ENCODE measurements at places on chromosomes 6 and 20.

DNA sequence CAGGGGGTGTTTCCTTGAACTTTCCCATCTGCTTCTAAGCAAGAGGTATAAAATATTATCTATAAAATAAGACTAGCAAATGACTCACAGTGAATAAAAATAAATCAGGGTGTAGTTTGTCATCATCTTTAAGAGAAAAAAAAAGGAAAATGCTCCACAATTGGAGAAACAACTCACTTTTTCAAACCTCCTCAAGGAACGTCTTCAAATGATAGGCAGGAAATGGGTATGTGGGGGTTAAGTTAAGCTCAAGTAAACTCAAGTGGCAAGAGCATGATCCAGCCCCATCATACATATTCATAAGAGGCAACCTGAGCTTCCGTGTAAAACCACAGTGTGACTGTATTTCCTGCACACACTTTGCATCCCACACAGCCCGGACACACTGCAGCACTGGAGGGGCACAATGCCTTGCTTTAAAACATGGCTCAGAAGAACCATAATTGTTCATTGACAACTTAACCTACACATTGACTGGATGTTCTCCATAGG lies 58.5 kb upstream of the CEP85L start:
- no peak for DNase-seq

DNA sequence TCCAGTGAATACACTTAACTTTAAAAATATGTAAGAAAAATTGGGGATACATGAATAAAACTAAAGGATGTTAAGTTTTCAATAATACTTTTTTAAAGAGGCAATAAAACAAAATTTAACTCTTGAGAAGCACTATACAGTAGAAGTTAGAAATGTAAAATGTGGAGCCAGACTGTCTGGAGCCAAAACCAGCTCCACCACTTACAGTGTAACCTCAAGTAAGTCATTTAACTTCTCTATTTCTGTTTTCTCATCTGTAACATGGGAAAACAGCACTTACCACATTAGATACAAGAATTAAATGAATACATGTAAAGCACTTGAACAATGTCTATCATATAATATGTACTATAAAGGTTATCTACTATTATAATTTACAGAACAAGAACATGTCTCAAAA lies 6.7 kb downstream of the ATG5 start:
- no peak for DNase-seq

DNA sequence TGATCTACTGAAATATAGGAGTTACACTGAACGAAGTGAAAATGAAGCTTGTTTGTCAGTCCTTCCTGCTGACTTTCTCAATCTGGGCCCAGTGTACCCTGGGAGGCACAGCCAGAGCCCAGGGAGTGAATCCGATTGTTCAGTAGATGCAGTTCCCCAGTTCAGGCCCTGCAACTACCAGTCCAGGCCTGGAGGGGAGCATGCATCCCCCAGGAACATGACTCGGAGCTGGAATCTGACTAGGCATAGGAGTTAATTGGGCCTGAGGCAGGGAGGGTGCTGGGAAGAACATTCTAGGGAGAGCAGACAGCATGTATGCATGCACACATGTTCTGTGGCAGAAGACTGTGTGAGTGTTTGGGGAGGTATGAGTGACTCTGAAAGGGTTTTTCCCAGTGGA lies 42.1 kb downstream of the PHACTR3 start:
- DNase-seq: no peak

DNA sequence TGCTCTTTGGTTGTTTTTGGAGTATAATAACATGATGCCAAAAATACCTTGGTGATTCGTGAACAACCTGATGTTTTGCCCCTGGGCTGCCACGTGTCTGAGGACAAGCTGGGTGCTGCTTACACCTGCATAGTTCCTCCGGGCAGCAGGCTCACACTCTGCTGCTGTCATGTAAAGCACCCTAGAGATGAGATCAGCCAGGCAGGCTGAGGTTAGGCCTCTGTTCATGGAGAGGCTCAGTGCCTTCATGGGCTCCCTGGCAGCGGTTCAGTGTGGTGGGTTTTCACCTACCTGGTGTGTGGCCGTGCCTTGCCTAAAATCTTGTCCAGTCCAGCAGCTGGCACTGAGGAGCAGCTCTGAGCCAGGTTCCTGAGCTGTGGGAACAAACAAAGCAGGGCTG lies 60.1 kb upstream of the TAGAP start:
- DNase-seq: no peak

GRCh38 chr6:16979677-16980370 lies 122.0 kb upstream of the STMND1 start:
- no peak for DNase-seq

DNA sequence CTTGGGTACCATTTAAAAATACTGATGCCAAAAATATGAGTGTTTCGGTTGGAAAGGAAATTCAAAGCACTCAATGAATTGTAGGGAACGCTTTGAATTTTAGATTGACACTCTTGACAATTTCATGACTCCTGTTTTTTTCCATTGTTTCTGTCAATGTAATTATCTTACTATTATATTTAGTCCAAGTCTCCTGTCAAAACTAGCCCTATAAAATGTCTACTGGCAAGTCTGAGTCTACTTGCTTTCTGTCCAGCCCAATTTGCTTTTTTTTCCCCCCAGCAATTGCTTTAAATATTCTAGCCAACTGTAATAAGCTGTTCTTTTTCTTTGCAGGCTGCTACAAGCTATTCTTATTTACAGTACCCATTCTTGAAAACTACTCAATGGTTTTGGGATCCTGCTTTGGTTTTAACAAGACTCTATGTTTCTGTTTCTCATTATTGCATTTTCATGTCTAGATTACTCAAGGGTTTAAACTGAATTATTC lies 1103.9 kb upstream of the GJE1 start:
- DNase-seq: no peak

DNA sequence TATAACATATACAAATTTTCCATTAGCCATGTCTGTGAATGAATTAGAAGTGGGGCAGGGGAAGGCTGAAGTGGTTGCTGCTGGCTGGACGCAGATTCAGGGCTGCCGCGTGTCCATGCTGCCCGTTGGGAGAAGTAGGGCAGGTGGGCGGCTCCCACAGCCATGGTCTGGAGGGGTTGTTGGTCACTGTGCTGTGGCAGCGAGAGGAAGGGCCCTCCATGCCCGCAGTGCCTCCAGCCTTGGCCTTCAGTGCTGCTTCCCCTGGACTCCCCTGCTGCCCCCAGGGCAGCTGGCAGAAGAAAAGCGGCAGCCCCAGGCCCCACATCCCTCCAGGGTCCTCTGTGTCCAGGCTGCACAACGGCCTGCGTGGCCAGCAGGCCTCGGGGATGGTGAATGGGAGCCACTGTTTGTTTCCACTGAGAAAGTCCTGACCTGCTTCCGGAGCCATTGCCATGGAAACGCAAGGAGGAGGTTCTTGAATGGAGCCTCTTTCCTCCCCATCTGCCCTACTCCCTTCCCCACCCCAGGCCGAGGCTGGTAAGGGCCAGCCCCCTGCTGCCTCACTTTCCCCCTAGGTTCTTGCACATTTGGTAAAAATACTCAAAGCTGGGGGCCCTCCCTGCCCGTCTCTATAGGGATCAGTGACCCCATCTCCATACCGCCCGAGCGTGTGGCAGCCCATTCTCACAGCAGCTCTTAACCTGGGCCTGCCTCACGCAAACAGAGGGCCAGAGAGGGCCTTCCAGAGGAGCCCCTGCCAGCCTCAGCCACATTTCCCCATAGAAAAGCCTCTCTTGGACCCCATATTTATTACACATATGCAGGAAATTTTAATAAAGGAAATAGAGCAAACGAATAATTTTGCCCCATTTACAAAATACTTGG lies 113.3 kb downstream of the SASH1 start:
- DNase-seq: no peak
